Activated T-helper 1 cell treated with anti-CD3 and anti-CD28 coated beads, Interleukin-12 subunit alpha, Interleukin-12 subunit beta, Interleukin-2, Interleukin-4 antibody, amounts not matched to agents 30 ng/mL and 10 ng/mL and 1 ng/mL, durations not matched to agents 14 hours and 24 hours and 36 hours (primary cell): ENCODE measurements at places on chromosomes 2 and 18. TPM values are rescaled to one million over a fixed set of nuclear protein-coding genes. Genes with fewer than 3 reads are reported as not detected.

The NAT8 gene
- total RNA-seq: not detected in 2 replicates

The ADCYAP1 gene
- total RNA-seq: not detected in 2 replicates

The THSD7B gene
- total RNA-seq: not detected in 2 replicates

The ALPG gene
- total RNA-seq: not detected in 2 replicates

The C2orf15 gene
- total RNA-seq: 0.29 TPM in 1 of 2 replicates, not detected in the other
